ENCODE measurements at places on chromosomes 7 and 10.

DNA sequence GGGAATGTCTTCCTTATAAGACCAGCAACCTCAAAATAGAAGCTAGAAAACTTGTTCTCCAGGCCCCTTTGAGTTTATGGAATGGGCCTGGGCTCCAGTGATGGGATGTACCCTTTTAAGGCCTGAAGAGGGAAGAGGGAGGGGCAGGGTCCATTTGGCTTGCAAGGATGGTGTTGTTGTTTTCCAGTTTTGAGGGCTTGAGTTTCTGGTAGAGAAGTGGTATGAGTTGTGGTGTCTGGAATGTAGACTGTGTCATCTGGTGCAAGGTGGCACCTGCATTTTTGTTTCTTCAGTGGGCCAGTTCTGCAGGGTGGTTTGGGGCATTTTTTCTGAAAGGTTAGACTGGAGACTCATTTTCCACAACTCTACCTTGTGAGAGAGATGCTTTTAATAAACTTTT is 90.1 kb downstream of the ZNF777 start:
- DNase-seq = no peak

DNA sequence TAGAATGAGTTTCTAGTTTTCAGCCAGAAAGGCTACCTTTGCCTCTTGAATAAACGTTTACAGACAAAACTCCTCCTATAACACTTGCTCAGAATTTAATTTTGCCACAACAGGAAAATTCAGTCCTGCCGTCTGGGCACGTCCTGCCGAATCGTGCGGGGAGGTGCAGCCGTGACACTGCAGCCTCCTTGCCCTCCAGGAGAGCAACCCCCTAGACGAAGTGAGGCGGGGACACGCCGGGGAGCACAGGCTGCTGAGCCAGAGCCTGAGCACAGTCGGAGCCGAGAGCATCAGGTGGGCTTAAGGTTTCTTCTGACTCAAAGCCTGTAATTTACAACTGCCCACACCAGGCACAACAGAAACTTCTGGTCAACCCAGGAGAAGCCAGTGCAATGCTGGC is 102.3 kb downstream of the DYNC2I1 start:
- DNase-seq = no peak

DNA sequence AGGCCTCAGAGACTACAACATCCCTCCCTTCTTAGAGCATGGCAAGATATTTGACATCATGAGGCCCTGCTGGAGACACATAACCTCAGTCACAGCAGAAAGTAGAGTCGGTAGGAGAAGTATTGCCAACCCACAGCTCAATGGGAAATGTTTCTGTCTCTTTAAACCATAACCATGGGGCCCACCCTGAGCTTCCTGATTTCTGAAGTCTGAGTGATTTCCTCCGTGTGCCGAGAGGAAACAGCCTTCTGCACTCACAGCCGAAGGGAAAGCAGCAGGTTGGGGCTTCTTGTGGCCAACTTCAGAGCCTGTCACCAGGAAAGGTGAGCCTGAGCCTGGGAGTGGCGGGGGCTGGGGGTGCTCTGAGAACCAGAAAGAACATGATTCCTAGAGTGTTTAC is at the start of gene GIMAP1:
Gene GIMAP1 (plus strand): TSS at position 246 of the 400 bp plus-strand sequence. CDS start 2,435 bp downstream, outside the sequence.
- peak; percentile 71 for DNase-seq

GRCh38 chr7:45196374-45196773 is 38.8 kb downstream of the RAMP3 start:
- DNase-seq = peak; percentile 18

GRCh38 chr10:55858730-55859129 is 502.3 kb downstream of the ZWINT start:
- no peak for DNase-seq

- no peak for DNase-seq
These were observed 856.4 kb downstream of the LRMDA start for GRCh38 chr10:76287856-76288255.

GRCh38 chr7:127798023-127798422 is 146.0 kb downstream of the SND1 start:
- peak; percentile 41 for DNase-seq

GRCh38 chr7:138400400-138400886 is 59.6 kb upstream of the TRIM24 start:
- no peak for DNase-seq

GRCh38 chr10:106793617-106794016 is 370.9 kb downstream of the SORCS1 start:
- DNase-seq = no peak

- DNase-seq = no peak
These were observed 174.2 kb upstream of the STEAP4 start for GRCh38 chr7:88480896-88481295.

- DNase-seq = peak; percentile 73
These were observed 72.0 kb downstream of the SLC37A3 start for GRCh38 chr7:140326116-140326928.

DNA sequence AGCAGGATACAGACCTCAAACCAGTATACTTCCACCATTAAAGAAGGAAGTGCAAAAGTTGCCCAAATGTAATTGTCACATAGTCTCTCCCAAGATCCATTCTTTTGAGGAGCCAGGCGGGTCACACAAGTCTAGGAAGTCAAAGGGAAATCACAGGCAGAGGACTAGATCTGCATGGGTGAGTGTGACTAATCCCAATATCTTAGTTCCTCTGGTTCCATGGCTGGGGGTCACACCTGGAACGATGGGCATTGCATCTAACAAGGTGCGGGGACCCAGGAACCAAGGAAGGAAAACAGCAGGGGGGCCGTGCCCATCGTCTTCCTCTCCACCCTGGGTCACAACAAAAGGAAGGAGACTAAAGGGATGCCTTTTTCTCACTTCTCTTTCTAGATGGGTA is 1138.8 kb downstream of the XPNPEP1 start:
- DNase-seq = no peak

DNA sequence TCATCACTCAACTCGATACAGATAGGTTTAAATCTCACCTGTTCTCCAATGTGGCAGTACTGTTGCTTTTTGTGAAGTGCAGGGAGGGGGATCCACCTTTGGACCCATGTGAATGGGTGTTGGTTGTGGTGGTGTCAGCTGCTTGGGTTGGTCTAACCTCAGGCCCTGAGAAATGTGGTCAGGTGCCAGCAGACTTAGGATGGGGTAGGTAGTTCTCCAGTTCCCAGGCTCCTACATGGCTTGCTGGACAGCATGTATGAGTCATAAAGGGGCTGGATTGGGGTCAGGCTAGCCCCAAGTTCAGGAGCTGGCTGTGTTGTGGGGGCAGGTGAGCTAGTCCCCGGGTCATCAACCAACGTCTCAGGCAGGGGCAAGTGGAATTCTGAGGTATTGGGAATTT is 472.6 kb upstream of the CNTNAP2 start:
- DNase-seq = no peak

DNA sequence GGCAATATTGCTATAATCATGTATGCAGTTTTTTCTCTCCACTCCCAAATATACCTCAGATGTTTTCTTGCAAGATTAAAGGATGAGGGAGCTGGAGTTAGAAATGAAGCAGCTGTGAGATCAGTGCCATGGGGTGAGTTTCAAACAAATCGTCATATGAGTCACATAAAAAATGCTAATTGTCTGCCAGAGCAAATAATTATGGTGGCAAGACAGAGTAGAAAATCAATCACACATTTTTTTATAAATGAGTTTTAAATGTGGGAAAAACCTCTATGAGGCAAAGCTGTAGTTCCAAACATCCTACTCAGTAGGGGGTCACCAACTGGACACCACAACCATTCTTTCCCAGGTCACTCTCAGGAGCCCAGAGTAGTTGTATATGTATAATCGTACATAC is 55.3 kb downstream of the CH25H start:
- DNase-seq = no peak

Measured in inflammatory macrophage treated with lipopolysaccharide for 4 hours (primary cell).